ENCODE measurements at places on chromosomes 16 and 17.

DNA sequence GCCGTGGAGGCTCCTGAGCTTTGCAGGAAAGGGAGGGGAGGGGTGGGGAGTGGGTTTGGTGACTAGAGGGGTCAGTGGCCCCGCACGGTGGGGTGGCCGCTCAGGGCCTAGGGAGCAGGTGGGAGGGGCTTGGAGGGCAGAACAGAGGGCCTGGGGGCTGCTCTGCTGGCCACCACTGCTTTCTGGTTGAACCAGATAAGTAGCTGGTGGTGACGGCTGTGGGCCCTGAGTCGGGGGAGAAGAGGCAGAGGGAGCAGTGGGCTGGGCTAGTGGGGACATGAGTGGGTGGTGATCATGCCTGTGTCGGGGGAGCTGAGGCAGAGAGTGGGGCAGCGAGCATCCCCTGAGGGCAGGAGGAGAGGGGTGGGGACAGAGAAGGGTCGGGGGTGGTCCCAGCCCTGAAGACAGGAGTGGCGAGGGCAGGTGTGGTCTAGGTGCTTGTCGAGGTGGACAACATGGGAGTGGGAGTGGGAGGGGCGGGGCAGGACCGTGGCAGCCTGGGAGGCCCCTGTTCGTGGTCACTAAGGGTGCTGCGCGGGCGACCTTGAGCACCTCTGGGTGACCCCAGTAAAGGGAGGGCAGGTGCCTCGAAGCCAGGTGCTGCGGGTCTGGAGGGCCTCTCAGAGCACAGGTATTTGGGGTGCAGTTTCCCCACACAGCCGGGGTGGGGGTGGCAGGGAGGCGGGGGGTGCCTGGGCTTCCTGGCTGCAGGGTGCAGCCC is 6.3 kb upstream of the CD7 start:
- peak; percentile 45 for DNase-seq

- peak; percentile 89 for DNase-seq
Measured at GRCh38 chr16:90008708-90009145, 10.5 kb downstream of the DBNDD1 start.

GRCh38 chr17:61669522-61669921 is 78.5 kb upstream of the NACA2 start:
- DNase-seq: no peak

GRCh38 chr17:65360961-65361552 is 200.4 kb downstream of the AXIN2 start:
- DNase-seq: no peak

DNA sequence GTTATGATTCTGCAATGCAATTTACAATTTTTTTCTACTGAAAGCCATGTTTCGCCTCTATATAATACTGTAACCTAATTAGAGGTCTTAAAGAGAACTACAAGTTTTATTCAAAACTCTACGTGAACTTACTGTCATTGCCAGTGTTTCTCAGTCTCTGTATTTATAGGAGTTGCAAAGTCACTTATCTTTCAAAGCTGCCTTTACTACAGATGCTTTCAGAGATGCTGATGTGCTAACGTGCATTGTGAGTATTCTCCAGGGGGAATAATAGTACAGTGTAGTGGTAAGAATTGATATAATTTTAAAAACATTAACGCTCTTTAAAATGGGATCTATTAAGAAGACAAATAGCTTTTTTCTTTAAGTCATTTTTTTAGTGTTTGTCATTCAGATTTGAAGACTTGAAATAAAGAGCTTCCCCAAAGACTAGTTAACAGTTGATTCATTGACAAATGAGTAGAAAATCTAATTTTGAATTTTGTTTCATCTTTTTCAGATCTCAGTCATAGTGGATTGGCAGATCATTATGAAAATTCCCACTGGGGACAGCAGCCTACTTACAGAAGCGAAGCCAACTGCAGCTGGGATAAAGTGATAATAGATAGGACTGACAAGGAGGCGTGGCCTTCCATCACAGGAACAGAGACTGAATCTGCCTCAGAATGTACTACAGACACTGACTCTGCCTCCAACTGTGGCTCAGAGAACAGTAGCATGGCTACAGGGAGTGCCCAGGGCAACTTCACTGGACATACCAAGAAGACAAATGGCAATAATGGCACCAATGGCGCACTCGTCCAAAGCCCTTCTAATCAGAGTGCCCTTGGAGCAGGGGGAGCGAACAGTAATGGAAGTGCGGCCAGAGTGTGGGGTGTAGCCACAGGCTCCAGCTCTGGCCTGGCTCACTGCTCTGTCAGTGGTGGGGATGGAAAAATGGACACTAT is 79.9 kb downstream of the TMC6 start:
- DNase-seq: no peak

DNA sequence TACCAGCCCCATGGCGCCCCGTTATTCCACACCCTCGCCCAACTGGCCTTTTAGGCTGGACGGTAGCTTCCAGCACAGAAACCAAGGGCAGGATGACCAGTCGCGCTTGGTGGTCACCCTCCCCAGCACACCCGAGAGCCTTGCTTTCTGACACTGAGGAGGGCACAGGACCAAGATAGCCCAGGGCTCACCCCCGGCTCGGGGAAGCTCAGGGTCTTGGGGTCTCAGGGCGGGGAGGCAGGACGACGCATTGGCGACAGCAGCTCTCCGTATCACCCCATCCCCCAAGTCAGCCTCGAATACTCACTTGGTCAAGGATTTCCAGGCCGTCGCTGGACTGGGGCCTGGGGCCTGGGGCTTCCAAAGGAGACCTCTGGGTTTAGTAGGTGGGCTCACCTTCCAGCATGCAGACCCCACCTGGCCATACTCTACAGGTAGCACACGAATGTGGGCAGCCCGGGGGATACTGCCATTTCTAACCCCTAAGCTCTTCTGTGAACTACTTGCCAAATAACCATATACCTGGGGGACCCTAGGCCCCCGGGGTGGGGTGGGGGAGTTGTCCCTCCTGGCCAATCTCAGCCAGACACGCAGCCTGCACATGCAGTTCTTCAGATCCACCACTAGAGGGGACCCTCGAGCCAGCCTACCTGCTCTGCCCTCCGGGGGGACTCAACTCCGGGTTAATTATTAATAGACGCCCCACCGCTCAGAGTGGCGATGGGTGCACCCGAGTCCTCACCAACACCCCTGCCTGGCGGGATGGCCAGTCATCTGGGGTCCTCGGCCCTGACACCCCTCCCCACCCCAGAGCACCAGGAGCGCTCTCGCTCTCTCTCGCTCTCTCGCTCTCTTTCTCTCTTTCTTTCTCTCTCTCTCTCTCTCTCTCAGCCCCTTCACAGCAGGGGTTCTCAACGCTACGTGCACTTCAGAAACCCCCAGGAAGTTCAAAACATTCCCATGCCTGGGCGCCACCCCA is 30.0 kb downstream of the TBC1D16 start:
- peak; percentile 59 for DNase-seq

GRCh38 chr17:81200201-81200600 is 22.6 kb downstream of the CEP131 start:
- no peak for DNase-seq

DNA sequence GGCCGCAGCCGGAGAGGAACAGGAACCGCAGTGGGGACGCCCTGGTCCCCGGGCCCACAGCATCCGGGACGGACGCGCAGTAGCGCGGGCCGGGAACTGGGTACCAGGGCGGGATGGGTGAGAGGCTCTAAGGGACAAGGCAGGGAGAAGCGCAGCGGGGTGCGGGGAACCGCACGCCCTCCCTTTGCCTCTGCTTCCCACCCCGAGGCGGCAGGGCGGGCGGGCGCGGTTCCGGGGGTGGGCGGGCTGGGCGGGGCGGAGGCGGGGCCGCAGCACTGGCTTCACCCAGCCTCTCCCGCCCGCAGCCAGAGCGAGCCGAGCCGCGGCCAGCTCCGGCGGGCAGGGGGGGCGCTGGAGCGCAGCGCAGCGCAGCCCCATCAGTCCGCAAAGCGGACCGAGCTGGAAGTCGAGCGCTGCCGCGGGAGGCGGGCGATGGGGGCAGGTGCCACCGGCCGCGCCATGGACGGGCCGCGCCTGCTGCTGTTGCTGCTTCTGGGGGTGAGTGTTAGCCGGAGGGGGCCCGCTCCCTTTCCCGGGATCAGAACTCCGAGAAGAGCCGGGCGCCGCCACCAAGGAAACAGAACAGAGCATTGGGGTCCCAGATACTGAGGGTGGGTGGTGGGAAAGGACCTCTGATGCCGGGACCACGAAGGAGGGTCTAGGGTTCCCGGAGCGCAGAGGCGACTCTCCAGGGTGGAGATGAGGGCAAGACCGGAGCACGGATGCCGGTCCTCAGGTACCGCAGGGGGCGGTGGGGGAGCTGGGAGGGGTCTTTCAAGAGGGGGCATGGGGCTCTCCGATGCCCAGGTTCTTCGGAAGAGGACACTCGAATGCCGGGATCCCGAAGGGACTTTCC is at the start of gene NGFR:
TSS of gene NGFR (plus strand) at position 308 of the 856 bp plus-strand sequence. CDS start at position 433, 125 bp downstream.
- peak; percentile 39 for DNase-seq

- no peak for DNase-seq
Measured at GRCh38 chr16:67294938-67295361, 15.6 kb downstream of the PLEKHG4 start.

- no peak for DNase-seq
Measured at GRCh38 chr16:78242239-78242630, 142.8 kb downstream of the WWOX start.

- no peak for DNase-seq
Measured at GRCh38 chr16:73275448-73275847, 227.5 kb upstream of the ZFHX3 start.

DNA sequence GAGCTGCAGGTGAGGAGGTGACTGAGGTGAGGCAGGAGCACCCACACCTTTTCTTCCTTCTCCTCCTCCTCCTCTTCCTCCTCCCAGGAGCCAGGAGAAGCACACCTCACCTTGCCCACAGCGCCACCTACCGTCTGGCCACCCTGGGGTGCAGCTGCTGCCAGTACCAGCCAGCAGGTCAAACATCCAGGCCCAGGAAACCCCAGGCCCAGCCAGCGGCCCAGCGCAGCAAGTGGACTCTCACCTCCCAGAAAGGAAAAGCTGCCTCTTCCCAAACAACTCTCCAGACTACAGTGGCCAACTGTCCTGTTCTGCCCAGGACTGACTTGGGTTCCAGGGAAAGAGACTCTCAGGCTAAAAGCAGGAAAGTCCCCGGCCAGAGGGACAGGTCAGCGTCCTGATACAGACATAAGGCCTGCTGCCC is 22.7 kb downstream of the PEMT start:
- DNase-seq: peak; percentile 43

GRCh38 chr16:89253548-89254287 is 36.2 kb downstream of the ZNF778 start:
- DNase-seq: peak; percentile 43

GRCh38 chr16:14564323-14564722 is 65.7 kb downstream of the PARN start:
- DNase-seq: no peak

- peak; percentile 23 for DNase-seq
Measured at GRCh38 chr17:8243827-8244226, 4.0 kb downstream of the CTC1 start.

DNA sequence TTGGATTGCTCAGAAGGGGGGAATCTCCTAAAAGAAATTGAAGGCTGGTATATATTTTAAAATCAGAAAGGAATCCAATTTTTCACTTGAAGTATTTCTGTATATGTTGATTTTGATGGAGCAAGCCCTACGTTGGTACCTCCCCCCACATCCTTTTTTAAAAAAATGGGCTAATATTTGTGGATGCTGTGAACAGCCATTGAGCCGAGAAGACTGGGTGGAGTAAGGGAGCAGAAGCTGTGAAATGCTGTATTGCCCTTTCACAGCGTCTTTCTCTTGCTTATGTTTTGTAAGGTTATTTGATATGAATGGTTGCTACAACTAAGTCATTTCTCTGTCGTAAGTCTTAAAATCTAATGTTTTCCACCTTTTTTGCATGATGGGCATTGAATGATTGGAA is 2.3 kb downstream of the PAFAH1B1 start:
- peak; percentile 2 for DNase-seq
